ENCODE measurements at places on chromosomes 11 and 22.

- no peak for DNase-seq
Measured at GRCh38 chr22:20241579-20242392, 26.3 kb downstream of the RTN4R start.

DNA sequence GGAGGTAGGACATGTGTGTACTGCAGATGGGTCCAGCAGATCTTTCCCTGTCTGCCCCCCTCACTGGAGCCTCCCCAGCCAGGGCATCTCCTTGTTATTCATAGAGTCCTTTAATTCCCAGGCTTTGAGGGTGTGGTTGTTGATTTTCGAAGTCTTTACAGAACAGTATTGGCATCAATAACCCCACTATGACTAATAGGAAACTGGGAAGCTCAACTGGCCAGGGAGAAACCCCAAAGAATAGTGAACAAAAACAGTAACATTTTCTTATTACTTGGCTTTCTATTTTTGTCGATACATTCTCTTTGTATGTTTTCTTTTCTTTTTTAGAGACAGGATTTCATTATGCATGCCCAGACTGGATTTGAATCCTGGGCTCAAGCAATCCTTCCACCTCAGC is 57.9 kb downstream of the NF2 start:
- DNase-seq: no peak

- DNase-seq: no peak
Measured at GRCh38 chr22:40328546-40329456, 17.5 kb upstream of the ADSL start.

GRCh38 chr11:130180491-130180890 is 20.9 kb downstream of the ST14 start:
- DNase-seq: no peak

DNA sequence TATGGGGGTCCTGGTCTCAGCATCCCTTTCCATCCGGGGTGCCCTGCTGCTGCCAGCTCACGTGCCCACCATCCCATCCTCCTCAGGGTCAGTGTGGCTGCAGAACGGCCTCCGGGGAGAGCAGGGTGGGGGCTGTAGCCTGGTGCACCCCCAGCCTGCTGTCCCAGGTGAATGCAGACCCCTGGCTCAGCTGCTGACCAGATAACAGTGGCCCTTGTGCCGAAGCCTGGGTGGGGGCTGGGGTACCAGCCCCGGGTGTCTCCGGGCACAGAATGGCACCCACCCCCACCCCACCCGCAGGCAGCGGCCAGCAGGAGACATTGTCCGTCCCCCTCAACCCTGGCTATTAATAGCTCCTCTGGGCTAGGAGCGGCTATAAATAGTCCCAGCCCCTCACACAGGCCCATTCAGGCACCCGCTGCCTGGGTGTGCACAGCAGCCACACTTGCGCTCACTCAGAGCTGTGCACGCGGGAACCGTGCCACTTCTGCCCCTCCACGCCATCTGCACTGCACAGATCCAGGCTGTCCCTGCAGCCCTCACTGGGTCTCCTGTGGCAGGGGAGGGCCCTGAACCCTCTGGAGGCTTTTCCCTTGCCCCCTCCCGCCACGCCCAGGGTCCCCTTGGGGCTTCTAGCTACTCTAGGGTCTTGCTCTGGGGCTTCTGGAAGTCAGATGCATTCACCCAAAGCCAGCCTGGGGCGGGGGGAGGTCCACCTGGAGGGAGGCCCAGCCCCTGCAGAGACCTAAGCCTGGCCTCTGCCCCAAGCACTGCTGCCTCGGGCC is 18.7 kb downstream of the CRELD2 start:
- DNase-seq: no peak

GRCh38 chr11:34481307-34481706 is 32.3 kb downstream of the ELF5 start:
- DNase-seq: no peak

DNA sequence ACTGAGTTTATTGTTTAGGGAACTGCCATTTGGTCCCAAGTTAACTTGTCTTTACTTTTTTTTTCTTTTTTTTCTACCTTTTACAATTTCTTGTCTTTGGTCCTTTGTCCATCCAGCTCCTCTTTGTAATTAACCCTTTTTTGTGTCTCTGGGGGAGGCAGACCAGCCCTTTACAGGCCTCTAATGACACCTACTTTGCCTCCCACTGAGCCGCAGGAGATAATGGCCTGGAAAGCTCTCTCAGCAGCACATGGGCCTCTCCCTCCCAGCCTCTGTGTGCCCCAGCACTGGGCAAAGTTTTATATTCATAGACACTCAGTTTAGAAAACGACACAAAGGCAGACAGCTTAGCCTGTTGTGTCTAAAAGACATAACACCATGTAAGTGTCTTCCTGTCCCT is 480.4 kb downstream of the SOX6 start:
- no peak for DNase-seq

DNA sequence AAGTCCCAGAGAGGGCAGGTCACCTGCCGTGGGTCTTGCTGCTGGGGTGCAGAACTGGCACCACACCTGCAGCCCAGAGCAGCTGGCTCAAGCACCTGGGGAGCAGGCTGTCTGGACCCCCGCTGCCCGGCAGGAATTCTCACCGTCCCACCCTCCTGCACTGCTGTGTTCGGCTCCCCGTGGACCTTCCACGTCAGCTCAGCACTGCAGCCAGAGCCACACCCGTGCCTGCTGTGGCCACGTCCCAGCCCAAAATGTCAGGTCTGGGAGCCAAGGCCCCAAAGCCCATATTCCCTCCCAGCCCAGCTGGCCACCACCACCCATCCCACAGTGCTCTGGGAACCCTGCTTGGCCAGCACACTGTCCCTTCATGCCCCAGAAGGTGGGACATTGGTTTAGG is 28.0 kb upstream of the MYRF start:
- DNase-seq: no peak

DNA sequence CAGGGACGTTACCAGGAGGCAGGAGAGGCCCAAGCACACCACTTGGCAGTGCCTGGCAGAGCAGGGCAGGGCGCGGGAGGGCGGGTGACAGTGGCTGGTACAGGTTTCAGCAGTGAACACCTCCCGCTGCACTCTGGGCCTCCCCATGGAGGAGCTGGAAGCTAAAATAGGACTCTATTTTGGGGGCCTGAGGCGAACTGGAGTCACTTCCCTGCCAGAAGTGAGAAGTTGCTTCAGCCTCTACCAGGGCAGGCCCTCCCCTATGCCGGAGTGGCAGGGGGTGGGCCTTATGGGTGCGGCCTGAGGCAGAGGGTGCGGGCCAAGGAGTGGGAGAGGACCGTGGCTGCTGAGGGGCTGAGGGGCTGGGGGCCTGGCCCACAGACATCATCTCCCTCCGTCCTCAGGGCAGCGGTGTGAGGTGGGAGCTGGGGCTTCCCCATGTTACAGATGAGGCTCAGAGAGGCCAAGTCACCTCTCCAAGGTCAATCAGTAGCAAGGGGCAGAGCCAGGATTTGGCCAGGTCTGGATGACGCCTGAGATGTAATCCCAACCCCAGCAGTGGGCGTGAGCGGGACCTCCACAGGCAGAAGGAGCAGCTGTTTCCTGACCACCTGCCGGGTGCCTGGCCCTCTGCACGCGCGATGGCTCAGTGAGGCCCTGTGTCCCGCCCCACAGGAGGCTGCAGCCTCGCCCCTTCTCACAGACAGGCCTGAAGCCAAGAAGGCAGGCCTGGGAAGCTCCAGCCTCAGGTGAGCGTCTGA is 39.3 kb downstream of the KCNJ4 start:
- DNase-seq: peak; percentile 52

GRCh38 chr11:1131033-1131911 is 26.5 kb upstream of the MUC5AC start:
- peak; percentile 51 for DNase-seq

- no peak for DNase-seq
Measured at GRCh38 chr11:122706291-122707088, 51.0 kb downstream of the UBASH3B start.

DNA sequence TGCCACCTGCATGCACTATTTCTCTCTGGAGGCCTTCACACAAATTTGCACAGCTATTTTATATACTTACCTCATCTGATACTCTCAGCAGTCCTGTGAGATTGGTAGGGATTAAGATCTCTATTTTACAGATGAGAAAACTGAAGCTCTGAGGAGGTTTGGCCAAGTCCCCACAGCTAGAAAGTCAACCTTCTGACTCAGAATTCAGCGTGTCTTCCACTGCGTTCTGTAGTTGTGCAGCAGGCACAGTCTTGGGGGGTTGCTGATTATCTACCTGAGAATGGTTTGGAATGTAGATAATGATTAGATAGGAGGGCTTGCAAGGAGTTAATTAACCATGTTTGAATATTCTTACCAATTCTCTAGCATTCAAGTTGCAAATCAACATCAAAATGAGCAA is 2.5 kb upstream of the SORL1 start:
- DNase-seq: no peak

GRCh38 chr22:38141217-38141973 is 30.9 kb upstream of the BAIAP2L2 start:
- no peak for DNase-seq

GRCh38 chr22:30474121-30474520 is 2.3 kb upstream of the SEC14L3 start:
- no peak for DNase-seq

DNA sequence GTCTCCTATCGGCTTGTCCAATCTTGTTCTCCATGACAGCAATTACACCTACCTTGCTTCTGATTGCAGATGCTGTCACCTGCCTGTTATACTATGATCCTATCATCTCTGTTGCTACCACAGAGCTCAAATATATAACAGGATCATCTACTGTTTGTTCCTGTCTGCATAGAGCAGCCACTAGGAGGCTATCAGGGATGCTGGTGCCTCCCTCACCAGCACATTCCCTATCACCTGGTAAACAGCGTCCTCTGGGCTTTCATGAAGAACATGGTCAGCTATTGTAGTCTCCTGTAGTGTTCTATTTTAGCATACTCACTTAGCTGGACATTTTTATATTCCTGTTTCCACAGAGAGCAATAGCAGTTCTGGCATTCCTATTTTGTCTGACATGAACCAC is 87.8 kb upstream of the FAT3 start:
- DNase-seq: no peak

GRCh38 chr11:107711861-107712755 is at the start of gene SLN:
Gene SLN (minus strand): TSS chr11:107712056.
- no peak for DNase-seq

GRCh38 chr11:65060913-65061408 is 2.6 kb upstream of the NAALADL1 start:
- no peak for DNase-seq

GRCh38 chr22:27842201-27842600 is 40.6 kb upstream of the MN1 start:
- DNase-seq: no peak

DNA sequence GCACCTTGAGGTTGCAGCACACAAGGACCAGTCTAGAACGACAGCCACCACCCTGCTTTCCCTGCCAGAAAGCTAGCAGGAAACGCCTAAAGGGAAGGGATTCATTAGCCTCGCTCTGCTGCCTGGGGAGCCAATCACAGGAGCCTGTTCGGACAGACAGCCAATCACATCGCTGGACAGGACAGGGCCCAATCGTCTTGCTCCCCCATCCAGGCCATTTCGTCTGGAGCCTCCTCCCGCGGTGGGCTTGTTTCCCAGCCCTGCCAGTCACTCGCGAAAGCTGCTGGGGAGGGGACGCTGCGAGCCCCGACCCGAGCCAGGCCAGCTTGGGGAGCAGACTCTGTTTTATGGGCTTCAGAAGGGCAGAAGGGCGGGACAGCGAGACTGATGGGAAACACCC is 79.8 kb upstream of the NCAM1 start:
- DNase-seq: no peak

DNA sequence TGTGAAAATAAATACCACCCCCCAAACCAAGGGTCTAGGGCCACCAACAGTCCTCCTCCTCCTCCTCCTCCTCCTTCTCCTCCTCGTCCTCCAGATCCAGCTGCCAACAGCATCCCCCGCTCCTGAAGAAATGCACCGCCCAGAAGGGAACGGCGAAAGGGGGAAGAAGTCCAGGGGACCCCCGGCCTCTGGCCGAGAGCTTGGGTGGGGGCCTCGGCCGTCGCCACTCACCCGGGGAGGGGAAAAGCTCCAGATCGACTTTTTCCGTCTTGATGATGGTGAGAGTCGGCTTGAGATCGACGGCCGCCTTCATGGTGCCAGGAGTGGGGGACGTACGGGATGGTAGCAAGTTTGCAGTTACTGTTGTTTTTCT is 65.7 kb downstream of the ETS1 start:
- no peak for DNase-seq

DNA sequence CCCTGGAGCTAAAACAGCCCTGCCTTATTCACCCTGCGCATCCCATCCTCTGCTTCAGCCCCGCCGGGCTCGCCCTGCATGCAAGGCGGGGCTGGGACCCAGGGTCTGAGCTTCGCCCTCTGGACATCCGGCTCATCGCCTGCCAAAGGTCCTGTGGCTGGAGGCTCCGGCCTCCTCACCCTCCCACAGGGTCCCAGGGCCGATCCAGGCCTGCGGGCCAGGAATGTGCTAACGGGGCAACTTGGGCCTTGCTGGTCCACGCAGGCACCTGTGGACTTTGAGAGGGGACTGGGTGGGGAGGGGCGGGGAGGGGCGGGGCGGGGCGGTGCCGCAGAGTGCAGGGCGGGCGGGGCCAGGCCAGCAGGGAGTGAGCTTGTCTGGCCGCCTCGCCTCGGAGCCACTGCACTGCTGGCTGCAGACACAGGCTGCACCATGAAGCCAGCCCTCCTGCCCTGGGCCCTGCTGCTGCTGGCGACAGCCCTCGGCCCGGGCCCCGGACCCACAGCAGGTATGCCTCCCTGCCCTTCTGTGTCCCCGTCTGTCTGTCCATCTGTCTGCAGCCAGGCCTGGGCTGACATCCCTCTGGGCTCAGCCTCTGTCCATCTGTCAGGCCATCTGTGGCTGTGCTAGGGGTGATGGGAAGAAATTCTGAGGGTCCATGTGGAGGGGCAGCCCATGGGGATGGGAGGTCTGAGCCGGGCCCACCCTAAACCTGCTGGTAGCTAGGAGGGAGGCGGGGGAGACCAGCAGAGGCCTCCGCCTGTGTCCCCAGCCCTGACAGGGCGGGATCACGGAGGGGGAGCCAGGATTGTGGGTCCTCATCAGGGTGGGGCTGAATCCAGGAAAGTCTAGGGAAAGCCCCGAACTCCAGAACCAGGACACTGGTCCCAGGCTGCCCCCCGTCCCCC is at the start of gene SUSD2:
SUSD2 (plus strand) TSS at position 400 of the 908 bp plus-strand sequence; CDS start at position 433, 33 bp downstream.
- DNase-seq: no peak

DNA sequence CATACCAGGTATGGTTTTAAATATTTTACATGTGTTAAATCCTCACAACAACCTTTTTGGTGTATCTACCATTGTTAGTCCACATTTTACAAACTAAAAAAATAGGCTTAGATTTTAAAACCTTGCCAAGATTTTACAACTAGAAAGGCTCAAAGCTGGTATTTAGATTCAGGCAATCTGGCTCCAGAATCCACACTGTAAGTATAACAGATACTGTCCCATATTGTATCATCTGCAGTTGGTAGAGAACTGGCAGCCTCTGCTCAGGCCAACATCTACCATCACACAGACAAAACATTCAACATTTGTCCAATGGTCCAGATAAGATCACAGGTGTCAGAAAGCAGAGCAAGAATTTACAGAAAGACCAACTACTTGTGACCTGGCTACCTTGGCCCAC is 30.9 kb downstream of the CSNK2A3 start:
- no peak for DNase-seq

DNA sequence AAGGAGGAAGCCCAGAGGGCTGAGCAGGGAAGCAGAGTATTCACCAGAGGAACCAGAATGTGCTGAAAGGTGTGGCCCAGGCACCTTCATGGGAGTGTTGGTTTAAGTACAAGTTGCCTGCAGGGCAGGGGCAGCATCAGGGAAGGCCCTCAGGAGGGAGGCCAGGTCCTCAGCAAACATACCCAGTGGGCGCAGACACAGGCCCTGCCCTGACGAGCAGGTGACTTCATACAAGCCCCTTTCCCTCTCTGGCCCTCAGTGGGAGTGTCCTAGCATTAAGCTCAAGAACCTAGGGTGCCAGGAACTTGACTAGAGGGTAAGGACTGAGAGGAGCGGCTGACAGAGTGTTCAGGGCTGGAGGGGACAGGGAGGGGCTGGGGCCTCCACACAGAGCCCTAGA is 7.5 kb upstream of the CASTOR1 start:
- no peak for DNase-seq

- DNase-seq: no peak
Measured at GRCh38 chr11:80350541-80350940, 909.7 kb upstream of the TENM4 start.

All from RWPE2 (cell line).